Fibroblast of mammary gland (primary cell): ENCODE measurements at places on chromosomes 3 and 15.
A peak's percentile ranks its signal among the peaks of the same experiment; 100 is the strongest.

DNA sequence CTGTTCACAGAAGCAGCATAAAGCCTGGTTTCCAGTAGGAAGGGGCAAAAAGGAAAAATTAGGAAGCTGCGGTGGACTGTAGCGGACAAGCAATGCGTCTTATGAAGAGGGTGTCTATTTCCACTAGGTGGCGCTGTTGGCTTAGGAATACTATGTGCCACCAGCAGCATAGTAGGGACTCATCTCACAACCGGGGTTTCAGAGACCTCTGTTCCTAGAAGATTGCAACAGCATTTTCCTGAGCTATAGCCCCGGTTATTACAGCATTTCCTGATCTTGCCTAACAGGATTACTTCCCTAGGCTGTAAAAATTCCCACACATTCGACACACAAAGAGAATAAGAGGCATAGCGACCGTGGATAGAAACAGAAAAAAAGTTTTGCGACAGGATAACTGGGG is 683.0 kb downstream of the TBL1XR1 start:
- peak; percentile 58 for DNase-seq

DNA sequence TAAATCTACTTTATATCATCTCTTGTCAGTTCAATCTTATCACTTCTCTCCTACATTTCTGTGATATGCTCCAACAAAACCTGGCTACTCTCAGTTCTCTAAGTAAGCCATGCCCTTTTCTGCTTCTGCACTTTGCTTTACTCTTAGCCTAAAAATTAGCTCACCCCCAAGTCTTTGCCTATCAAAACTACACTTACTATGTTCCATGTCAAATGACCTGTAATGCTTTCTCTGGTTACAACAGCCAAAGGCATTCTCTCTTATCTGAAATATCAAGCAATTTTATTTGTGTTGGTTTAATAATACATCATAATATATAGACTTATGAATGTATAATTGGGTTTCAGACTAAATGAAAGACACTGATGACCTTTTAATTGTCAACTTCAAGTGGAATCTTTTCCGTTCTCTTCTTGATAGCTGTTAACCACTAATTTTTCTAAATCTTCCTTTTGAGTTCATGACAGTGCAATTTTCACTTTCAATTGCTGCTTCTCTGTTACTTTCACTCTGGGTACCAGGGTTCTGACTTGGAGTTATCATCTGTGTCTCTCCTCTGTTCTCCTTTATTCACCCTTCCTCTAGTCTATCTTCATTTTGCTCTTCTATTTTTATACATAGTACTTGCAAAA is 619.0 kb upstream of the GOLIM4 start:
- no peak for DNase-seq

DNA sequence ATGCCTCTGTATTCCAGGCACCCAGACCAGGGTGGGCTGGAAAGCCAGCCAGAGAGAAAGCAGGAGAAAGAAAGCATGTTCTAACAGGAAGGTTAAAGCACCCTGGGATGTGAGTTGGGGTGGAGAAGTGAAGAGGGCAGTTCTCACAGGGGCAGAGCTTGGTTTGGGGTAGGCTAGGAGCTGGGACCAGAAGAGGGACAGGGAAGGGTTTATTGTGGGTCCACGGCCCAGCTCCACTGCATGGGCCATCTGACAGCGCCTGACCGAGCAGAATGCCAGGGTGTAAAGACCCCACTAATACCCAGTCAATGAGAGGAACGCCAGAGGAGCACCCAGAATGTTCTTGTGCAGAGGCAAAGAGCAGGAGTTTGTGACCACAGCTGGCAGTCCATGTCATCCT is 27.1 kb upstream of the MAGEF1 start:
- no peak for DNase-seq

DNA sequence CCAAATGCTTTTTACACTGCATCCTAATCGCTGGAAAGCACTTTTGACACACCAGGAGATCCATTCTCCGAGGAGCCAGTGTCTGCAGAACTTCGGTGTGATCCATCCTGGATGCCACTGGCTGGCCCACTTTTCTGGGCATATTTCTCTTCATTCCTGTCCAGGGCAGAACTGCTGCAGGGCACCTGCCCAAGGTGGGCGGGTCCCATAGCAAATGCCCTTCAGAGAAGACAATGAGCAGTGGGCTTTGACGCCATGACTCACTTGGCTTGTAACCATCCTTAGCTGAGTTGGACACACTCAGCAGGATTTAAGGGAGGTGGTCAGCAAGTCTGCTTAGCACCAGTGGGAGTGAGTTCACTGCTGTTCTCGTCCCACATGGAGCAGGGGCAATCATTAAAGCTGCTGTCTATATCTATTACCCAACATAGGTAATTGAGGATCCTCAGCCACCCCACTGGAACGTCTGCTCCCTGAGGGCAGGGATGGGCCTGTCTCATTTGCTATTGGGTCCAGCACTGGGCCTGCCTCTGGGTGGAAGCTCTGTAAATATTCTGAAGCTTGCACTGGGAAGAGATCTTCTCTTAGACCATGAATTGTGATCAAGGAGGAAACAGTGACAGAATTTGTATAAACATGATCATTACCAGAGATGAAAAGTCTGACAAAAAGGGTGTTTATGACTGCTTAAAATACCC is 112.7 kb upstream of the IQSEC1 start:
- DNase-seq: no peak

- DNase-seq: peak; percentile 46
These were observed 135.7 kb upstream of the IL12A start for GRCh38 chr3:159852821-159853505.

- no peak for DNase-seq
These were observed 12.4 kb downstream of the QRICH1 start for GRCh38 chr3:49081429-49081828.

DNA sequence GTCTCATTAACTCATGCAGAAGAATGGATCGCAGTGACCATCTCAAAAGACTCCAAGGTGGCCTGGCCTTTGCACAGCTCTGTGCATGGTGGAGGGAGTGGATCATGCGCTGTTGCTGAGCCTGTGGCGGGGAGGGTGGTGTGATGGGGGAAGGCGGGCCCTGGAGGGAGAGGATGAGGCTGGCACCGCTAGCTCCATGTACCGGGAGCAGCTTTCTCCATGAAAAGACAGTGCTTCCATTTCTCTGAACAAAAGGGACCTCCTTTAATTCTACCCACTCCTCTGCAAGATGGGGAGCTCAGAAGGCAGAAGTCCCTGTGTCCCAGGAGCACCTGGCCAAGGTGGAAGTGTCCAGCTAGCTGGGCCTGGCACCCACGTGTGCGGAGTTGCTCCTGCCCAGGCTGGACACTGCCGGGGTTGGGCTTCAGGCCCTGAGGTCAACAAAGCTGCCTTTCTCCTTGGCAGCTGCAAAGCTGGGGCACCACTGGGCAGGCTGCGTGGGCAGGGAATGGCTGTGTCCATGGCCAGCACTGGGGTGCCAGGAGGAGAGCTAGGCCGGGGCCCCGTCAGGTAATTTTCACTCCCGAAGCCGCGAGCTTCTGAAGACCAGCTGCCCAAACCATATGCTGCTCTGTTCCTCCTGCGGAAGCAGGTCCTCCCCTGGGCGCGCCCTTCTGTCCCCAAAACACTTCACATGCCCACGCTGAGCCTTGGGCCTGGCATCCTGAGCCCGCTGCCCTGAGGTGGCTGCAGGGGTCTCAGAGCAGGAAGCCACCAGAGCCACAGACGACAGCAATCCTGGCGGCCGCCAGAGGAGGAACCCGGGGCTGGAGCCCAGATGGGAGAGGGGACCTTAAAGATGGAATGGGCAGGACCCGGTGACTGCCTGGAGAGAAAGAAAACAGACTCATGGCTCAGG is 6.4 kb downstream of the MAP6D1 start:
- no peak for DNase-seq

- DNase-seq: no peak
These were observed 17.9 kb upstream of the RPP14 start for GRCh38 chr3:58288011-58288728.

GRCh38 chr3:193347521-193348501 is 30.7 kb downstream of the ATP13A5 start:
- no peak for DNase-seq

DNA sequence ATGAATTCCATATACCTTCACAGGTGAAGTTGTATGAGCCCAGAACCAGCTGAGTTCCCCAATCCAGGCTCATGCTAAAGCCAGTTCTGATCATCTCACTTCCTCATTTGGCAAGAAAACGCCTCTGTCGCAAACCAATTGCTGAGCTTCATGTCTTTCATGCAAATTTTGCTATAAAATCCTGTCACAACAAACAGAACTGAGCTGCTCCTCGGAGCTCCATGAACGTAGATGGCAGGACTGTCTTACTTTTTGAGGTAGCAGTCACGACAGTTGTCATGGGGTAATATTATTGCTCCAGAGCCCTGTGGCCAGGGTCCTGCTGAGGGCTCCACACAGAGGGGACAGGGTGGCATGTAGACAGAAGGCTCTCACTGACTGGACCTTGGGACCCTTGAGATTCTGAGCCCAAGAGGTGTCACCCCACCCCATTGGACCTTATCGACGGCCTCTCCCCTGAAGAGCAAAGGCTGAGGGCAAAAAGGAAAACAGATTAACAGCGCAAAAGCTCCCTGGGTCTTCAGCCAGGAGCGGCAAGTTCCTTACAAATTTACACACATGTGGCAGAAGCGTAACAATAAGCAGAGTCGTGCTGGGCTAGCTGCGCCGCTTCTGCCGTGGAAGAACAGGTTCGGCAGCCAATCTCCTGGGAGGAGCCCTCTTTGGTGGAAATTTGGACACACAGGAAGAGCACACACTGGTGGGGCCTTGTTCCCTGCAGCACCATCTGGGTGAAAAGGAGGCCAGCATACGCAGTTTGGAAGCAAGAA is 249.2 kb downstream of the OPA1 start:
- no peak for DNase-seq

- peak; percentile 3 for DNase-seq
These were observed 45.1 kb downstream of the KPNA1 start for GRCh38 chr3:122469659-122470058.

GRCh38 chr3:153577059-153577736 is 415.2 kb downstream of the RAP2B start:
- DNase-seq: no peak

DNA sequence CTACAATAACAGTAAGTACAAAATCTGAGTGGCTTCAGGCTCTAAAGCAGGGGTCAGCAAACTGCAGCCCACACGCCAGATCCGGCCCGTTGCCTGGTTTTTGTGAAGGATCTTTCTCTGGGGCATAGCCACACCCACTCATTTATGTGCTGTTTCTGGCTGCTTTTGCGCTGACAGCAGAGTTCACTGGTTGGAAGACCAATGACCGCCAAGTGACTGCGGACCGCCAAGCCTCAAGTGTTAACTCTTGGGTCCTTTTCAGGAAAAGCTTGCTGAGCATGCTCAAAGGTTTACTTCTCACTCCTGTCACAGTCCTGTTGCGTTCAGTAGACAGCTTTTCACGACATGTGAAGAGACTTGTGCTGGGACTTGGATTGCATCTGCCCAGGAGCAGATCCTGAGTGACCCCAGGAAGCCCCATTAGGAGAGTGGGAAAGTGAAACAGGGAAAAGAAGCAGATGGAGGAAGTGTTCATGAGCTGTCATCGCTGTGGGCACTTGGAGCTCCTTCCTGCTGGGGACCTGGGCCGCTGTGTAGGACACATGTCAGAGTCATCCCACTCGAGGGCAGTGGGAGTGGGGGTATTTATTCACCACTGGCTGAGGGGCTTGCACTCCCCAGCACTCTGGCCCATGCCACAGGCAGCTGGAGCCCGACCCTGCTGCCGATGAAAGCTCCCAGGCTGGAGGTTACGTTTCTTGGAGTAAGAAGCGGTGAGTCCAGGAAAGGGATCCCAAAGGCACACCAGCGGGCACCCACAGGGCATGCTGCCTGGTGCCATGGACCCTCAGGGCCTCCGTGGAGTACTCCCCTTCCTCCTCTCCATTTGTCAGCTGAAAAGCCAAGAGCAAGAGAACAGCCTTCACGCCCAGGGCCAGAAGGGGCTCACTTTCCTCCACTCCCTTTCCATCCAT is 249.1 kb downstream of the PLCL2 start:
- DNase-seq: peak; percentile 35

GRCh38 chr3:70065696-70066253 is 66.2 kb downstream of the SAMMSON start:
- no peak for DNase-seq

DNA sequence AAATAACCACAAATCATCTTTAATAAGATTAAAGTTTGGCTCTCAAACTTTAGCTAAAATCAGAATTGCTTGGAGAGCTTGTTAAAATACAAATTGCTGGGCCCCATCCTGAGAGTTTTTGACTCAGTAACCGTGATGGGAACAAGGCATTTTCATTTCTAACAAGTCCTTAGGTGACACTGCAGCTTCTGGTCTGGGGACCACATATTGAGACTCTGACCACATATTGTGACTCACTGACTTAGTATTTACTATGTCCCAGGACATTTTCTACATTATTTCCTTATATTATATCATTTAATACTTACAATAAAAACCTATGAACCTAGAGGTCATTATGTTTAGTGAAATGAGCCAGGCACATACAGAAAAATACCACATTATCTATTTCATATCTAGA is 164.5 kb downstream of the ZMAT3 start:
- no peak for DNase-seq

DNA sequence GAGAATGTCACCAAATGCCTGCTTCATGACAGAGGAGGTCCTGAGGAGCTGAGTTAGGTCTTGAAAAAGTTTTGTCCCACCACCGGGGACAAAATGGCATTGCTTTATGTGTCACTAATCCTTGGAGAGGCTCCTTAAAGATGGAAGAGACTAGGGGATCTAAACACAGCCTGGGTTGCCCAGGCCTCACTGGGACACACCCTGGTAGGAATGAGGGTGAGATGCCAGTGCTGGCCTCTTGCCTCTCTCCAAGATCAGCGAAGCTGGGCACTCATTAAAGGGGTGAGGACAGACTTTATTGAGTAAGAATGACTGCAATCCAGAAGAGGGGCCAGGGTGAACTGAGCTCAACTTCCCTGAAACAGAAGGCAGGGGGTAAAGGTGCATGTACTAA is 58.5 kb upstream of the KLF13 start:
- DNase-seq: no peak

DNA sequence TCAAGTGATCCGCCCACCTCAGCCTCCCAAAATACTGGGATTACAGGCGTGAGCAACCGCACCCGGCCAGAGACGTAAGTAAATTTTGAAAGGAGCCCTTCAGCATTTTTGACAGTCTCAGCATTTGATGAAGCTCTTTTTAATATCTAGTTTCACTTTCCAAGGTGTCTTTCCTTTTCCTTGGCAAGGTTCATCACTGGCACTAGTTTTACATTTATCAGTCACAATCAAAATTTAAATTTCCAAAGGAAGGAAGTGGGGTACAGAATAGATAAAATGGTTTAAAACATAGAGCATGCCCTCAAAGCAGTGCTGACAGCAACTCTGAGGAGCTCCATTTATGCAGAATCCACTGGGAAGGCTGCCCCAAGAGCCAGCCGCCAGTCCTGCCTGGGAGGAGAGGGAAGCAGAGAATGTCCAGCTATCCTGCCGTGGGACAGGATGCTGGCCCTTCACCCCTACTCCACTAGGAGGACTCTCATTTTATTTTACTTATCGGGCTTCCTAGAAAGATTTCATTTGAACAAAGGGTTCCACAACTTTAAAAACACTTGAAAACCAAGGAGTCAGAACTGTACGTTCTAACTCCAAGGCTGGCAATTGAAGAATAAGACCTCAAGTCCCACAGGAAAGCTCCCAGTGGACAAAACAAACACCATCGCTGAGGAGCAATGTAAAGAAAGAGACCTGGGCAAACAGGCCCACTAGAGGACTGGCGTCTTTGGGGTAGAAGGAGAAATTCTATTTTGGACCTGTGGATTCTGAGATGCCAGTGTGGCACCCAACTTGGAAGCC is 9.9 kb downstream of the SFMBT1 start:
- DNase-seq: no peak

- no peak for DNase-seq
These were observed 19.2 kb downstream of the KLF13 start for GRCh38 chr15:31345606-31346366.

GRCh38 chr15:74209997-74210671 is 7.5 kb upstream of the STRA6 start:
- peak; percentile 67 for DNase-seq
